Heart left ventricle (tissue), 16 donors: ENCODE measurements at places on chromosomes 1 and 21. TPM values are rescaled to one million over a fixed set of nuclear protein-coding genes. Genes with fewer than 3 reads are reported as not detected.

The GSTM3 gene
- polyA plus RNA-seq, result 53.1 TPM

The CLEC20A gene
- polyA plus RNA-seq, result not detected

The AGMAT gene
- polyA plus RNA-seq, result 0.12 TPM

The C8A gene
- not detected for polyA plus RNA-seq

The A3GALT2 gene
- polyA plus RNA-seq, result not detected

The TRIM46 gene
- polyA plus RNA-seq, result 0.04 TPM

GRCh38 chr1:28074892-28075511, 13.4 kb downstream of the EYA3 start:
- DNase-seq, result no peak

- peak; percentile 54 for DNase-seq
Measured at GRCh38 chr21:46182548-46183336, 1.5 kb downstream of the SPATC1L start.

DNA sequence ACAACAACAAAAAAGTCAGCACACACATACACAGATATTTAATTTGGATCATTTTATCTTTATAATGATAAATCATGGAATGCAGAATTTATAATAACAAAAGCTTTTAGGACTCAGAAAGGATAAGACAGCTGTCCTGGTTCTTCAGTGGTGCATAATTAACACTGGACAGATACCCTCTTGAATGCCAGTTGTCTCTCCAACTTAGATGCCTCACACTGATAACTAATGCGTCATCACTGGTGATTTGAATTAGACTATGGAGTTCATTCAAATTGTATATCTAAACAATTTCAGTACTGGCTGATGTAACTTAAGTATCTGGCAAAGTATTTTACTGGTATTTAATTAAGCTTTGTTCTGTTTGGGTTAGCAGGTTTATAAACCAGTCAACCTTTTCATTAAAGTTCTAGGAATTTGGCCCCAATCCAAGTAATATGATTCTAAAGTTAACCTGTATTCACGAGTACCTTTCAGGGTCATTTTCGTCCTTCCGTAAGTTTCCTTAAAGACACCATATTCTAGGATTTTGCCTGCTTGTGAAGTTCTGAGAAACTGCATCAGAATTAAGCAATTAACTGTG, 1199.5 kb upstream of the TMPRSS15 start:
- no peak for DNase-seq

DNA sequence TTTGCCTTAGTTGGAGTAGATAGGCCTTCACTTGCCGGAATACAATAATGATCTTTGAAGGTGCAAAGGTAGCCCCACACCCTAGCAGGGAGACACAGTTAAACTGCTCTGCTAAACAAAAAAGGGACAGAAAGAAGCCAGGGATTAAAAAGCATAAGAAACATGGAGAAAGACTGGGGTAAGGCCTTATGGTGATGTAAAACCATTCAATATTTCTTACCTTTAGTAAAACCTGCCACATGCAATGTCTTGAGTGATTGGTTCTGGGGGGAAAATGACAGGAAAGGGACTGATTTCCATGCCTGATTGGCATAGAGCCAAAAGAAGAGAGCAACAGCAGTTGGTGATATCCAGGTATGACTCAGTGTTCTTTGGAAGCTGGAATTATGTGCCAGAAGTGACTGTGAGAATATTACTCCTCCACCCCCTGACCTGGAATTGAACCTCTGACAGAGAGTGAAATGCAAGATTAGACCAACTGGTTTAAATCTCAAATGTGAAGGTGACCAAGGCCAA, 8.1 kb downstream of the DNASE2B start:
- no peak for DNase-seq

- no peak for DNase-seq
Measured at GRCh38 chr1:21910558-21911204, 26.4 kb downstream of the HSPG2 start.

DNA sequence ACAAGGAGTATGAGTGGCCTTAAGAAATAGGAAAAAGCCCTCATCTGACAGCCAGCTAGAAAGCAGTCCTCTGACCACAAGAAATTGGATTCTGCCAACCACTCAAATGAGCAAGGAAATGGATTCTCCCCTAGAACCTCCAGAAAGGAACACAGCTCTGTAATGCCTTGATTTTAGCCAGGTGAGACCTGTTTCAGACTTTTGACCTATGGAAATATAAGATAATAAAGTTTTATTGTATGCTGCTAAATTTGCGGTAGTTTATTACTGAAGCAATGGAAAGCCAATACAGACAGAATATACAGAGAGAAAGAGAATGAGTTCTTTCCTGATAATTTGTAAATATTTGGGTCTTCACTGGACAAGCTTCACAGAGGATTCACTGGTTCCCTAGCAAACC, 28.8 kb upstream of the SELE start:
- DNase-seq, result no peak

DNA sequence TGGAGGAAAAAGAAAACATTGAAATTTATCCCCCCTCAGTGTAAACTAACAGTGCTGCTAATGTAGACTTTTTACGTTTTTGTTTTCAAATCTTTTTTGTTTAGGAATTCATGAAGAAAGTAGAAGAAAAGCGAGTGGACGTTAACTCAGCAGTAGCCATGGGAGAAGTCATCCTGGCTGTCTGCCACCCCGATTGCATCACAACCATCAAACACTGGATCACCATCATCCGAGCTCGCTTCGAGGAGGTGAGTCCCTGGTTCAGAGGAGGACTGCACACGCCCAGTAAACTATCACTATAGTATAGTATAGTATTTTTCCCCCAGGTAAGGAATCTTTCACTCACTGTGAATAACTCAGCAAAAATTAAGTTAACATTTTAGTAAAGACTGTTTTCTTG, 37.8 kb upstream of the BMP8A start:
- no peak for DNase-seq

DNA sequence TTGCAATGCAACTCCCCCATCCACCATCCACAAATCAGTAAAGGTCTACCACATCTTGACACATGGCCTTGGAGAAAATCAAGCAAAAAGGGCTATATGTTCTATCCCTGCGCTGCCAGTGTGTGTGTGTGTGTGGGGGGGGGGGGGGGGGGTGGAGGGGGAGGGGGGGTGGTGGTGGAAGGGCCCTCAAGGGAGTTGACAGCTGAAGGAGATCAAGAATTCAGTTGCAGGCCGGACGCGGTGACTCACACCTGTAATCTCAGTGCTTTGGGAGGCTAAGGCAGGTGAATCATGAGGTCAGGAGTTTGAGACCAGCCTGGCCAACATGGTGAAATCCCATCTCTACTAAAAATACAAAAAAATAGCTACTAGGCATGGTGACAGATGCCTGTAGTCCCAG, 37.6 kb upstream of the CLIC4 start:
- DNase-seq, result no peak

GRCh38 chr1:22038036-22038435, 14.5 kb upstream of the CDC42 start:
- no peak for DNase-seq

DNA sequence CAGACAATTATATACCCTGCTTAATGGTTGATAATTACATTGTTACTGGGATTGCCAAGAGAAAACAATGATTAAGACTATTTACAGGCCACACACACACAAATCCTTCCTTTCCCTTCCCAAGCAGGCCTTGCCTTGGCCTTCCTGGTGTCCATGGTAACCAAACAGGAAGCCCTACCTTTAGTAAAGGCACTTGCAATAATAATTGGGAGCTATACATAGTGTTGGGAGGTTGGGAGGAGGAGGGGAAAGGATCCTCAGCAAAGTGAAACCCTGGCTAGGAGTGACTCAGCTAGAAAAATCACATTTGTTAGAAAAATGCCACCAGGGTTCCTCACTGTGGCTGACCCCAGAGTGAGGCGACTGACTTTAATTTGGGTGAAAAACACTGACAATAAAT, 122.3 kb upstream of the ADAR start:
- no peak for DNase-seq

DNA sequence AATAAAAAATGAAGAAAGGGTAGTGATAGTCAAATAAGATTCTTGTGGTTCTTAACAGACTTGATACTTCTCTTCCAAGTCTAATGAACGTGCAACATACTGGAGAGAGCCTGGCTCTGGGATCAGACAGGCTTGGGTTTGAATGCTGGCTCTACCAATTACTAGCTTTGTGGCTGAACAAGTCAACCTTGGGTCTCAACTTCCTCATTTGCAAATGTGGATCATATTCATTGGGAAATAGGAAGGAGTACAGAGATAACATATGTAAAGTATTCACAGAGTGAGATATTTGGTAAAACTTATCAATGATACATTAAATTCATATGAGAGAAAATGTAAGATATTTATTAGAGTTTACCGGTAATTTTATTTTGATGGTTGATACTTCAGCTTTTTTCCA, 2.0 kb downstream of the EDEM3 start:
- DNase-seq, result no peak

GRCh38 chr1:206469933-206470691, at the start of gene IKBKE:
Gene IKBKE (plus strand): TSS chr1:206470476. CDS start chr1:206473228, 2,752 bp downstream.
- no peak for DNase-seq

DNA sequence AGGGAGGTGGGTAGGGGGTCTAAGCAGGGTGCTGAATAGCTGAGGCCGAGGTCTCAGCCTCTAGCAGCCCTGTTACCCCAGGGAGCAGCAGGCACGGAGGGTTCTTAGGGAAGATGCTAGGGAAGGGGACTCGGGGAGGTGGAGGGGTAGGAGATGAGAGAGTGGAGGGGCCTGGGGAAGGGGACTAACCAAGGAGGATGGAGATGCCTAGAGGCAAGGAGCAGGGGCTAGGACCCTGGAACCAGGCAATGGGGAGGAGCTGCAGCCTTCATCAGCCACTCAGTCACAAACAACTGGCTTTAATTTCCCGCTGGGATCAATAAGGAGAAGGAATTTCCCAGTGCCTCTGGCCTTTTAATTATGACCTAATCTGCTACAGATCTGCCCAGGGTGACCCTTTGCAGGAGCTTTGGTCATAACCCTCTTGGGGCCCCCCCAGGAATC, 2.9 kb upstream of the CRABP2 start:
- DNase-seq, result no peak
